AG04449 (cell line): ENCODE measurements at places on chromosomes 7 and 10.

DNA sequence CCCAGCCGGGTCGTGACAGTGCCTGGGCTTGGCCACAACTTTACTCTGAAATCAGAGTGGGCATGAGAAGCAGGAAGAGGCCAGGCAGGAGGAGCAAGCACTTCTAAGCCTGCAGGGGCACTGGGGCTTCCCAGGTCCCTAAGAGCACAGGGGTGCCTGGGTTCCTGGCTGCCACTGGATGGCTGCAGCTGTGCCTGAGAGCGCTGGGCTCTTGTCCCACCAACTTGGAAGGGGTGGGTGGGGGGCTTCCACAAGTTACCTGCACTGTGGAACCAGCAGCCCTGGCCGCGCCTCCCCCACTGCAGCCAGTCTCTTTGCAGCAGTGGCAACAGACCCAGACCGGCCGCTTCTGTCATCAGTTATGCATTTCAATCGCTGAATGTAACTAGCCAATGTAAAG, 434.7 kb upstream of the GRM3 start:
- no peak for DNase-seq

GRCh38 chr7:99393355-99394187, 14.8 kb downstream of the PDAP1 start:
- DNase-seq = no peak

DNA sequence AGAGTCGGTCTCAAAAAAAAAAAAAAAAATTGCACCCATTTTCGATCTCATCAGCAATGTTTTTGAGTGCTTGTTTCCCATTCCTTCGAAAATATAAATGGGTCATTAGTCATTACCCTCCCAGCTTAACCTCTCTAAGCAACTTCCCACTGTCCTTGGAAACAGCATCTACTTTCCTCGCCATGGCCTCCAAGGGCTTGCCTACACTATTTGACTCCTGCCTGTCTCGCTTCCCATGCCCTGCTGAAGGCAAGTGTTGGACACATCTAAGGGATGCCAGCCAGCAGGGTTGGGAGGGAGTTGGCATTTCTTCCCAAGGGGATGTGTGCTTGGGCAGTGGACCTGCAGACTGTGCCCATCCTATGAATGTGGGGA, 12.7 kb upstream of the RHBDD2 start:
- no peak for DNase-seq

GRCh38 chr7:40199076-40199802, 64.4 kb downstream of the SUGCT start:
- DNase-seq = peak; percentile 52

DNA sequence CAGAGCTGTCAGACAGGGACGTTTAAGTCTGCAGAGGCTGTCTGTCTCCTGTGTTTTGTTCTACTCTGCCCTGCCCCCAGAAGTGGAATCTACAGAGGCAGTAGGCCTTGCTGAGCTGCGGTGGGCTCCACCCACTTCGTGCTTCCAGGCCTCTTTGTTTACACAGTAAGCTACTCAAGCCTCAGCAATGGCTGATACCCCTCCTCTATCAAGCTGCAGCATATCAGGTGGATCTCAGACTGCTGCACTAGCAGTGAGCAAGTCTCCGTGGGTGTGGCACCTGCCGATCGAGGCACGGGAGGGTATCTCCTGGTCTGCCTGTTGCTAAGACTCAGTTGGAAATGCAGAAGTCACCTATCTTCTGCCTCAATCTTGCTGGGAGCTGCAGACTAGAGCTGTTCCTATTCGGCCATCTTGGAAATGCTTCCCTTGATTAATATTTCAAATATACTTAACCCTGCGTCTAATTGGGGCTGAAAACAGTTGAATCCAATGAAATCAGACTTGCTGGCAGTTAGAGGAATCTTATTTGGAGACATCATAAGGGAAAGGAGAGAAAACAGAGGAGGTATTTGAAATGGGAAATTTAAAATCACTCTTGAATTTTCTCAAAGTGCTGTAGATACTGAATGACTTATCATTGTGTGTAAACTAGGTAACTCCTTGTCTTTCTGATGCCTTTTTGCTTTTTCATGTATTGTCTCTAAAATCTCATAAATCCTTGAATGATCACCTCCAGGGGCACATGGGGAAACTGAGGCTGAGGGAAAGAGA, 13.8 kb upstream of the CYP3A5 start:
- no peak for DNase-seq

- no peak for DNase-seq
These were observed 6.1 kb downstream of the TBATA start for GRCh38 chr10:70779088-70779487.

- no peak for DNase-seq
These were observed 7.3 kb downstream of the SYPL1 start for GRCh38 chr7:106104721-106105260.

DNA sequence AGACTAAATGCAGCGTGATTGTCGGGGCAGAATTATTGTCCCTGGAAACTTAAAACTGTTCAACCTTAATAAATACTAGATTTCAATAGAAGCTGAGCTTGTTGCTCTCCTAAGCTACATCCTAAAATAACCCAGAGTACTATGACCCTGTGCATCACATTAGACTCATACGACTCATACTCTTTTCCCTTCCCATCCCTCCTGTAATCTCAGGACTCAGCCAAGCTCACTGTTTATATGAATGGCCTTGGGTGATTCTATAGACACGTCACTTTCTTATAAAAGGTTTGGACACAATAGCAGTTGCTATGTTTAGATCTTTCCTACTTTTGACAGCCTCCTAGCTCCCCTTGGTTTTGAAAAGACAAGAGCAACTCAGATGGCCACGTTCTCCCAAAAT, 17.2 kb downstream of the TCF7L2 start:
- DNase-seq = no peak

DNA sequence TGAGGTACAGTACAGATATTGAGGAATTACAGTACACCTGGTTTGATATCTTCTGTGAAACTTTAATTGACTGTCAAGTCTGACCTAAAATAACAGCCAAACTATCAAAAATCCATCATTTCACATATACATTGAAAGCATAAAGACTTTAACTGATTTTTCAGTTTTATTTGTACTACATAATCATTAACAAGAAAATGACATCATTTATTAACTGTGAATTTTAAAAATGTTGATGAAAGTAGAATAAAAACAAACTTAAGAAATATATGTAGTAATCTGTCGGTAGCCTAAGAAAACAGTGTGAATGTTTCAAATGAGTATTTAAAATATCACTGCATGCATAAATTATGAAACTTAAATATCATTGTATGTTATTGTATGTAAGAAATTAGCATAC, 836.7 kb upstream of the GHITM start:
- no peak for DNase-seq

DNA sequence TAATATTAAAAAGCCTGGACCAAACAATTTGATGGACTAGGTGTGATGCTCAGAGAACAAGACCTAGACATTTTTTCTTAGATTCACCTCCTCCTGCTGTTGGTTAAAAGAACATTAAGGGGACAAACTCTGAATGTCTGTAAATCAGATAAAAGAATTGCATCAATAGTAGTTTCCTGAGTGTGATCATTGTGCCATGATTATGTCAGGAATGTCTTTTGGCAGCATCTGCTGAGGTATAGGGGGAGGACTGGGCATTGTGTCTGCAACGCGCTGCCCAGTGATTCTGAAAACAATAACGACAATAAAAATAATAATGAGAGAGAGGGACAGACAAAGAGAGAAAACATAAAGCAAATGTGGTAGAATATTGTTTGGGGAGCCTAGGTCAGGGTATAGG, 6.9 kb downstream of the C7orf57 start:
- no peak for DNase-seq

DNA sequence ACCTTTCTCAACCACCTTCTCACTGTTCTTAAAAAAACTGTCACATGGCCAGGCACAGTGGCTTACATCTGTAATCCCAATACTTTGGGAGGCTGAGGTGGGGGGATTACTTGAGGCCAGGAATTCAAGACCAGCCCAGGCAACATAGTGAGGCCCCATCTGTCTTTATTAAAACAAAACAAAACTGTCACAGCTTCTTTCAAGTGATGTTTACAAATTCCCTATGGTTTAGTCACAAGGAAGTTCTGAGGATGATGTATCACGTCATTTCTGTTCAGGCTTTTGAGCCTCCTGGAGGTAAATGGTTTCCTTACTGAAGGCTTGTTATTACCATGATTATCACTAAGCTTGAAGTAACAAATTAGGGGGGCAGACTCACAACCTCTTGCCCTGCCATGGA, 186.2 kb downstream of the CFTR start:
- no peak for DNase-seq
